ENCODE measurements at places on chromosomes 7 and 10. TPM values are rescaled to one million over a fixed set of nuclear protein-coding genes. Genes with fewer than 3 reads are reported as not detected.
A peak's percentile ranks its signal among the peaks of the same experiment; 100 is the strongest.

Gene SLC26A3
- total RNA-seq: not detected

- no peak for DNase-seq
Observed at GRCh38 chr7:151895008-151895630, 18.2 kb upstream of the PRKAG2 start.

DNA sequence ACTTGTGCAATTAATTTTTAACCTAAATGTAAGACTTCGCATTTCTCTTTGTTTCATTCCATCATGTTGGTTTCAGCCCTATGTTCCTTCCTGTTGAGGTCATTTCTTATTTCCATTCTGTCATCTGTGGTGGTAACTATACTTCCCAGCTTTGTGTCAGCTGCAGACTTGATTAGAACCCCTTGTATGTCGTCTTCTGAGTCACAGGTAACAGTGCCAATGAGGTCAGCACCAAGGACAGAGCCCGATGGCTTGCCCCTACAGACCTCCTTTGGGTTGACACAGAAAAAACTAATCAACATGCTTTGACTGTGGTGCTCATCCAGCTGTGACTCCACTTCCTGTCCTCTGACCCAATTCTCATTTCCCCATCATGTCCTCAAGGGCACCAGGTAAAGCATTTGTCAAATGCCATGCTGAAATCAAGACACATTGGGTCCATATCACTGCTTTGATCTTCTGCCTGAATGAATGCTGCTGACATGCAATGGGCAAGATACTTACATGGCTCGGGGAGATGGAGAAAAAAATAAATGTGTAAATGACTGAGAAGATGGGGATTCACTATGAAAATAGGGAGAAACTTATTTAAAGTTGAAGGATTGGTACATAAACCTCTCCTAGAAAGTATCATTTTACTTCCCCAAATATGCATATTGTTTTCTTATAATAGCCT lies 25.6 kb upstream of the CRTAC1 start:
- peak; percentile 39 for DNase-seq

Gene FAM25G
- not detected for total RNA-seq

DNA sequence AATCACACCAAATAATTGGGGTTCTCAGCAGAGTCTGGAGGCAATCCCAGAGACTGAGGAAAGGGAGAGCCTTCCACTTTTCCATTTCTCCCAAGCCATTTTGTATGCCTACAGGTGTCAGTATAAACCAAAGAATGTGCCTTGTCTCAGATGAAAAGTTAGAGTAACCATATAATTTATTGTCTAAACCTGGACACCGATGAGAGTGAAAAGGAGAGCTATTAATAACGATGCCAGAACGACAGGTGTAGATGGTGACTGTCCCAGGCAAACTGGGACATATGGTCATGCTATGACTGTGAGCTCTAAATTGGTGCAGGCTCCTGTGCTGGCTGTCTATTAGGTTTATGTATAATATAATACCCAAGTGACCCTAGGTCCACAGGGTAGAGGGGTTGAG lies 219.6 kb downstream of the ARHGAP12 start:
- DNase-seq: peak; percentile 28

- DNase-seq: no peak
Observed at GRCh38 chr7:84138411-84138810, 56.2 kb downstream of the SEMA3A start.

DNA sequence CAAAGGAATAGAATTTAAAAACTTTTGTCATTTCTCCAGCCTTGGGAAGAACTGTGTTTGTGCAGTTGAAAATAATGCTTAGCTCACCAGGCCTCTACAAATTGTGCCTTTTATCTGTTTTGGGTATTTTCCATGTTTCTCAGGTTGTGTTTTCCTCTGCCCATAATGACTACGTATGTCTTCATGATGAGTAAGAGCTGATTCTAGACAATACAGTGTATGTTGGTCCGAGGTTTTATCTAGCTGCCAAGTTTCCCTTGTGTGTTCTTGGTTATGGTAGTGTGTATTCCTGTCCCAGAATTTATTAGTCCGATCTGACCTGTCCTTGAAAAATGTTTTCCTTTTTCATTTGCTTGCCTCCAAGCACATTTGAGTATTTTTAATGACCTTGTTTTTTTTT lies 83.7 kb upstream of the GLCCI1 start:
- DNase-seq: no peak

GRCh38 chr10:27252267-27253000 lies 11.8 kb upstream of the ACBD5 start:
- no peak for DNase-seq

- DNase-seq: no peak
Observed at GRCh38 chr10:120813085-120813484, 38.1 kb upstream of the WDR11 start.

- DNase-seq: no peak
Observed at GRCh38 chr10:132587175-132587574, 49.6 kb downstream of the INPP5A start.

GRCh38 chr10:131350660-131351059 lies 39.1 kb upstream of the TCERG1L start:
- no peak for DNase-seq

- DNase-seq: no peak
Observed at GRCh38 chr10:12975266-12975665, 26.2 kb downstream of the CCDC3 start.

Gene CYP2W1
- total RNA-seq: not detected

DNA sequence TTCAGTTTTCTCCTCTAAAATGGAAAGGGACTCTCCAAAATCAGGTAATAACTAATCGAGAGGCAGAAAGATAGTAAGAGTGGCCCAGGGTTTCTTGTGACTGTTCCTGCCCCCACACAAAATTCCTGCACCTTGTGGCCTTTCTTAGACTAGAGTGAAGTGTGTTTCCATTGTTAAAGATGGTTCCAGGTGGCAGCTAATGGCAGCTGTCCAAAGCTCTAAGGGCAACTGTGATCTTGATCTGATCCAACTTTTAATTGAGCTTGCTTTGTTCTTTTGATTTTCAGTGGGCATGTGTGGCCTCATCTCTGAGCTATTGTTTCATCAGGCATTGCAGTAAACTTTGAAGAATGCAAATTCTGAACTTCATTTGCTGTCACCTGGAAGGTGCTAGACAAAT lies 19.4 kb downstream of the ACSL5 start:
- DNase-seq: no peak

Gene SORBS1
- 2.5 TPM for total RNA-seq
